Fibroblast of skin of abdomen (primary cell): ENCODE measurements at places on chromosomes 7 and 10.

GRCh38 chr7:30797176-30798040 is 26.2 kb downstream of the MINDY4 start:
- DNase-seq: no peak

DNA sequence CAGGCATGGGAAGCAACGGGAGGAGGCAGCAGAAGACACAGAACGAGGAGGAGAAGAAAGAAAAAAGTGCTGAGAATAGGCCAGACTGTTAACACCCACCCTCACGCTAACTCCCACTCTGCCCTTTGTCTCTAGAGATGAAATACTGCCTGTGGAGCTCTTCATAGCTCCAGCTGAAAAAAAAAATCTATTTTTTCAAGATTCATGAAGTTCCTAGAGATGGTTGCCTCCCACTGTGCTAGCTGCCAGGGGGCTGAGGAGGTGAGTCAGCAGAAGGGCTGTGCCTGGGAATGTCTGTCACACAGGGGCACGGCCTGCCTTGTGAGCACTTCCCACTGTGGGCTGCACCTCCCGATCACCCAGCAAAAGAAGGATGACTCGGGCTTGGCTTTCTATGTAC is 144.5 kb downstream of the RNF216 start:
- DNase-seq: peak; percentile 94

DNA sequence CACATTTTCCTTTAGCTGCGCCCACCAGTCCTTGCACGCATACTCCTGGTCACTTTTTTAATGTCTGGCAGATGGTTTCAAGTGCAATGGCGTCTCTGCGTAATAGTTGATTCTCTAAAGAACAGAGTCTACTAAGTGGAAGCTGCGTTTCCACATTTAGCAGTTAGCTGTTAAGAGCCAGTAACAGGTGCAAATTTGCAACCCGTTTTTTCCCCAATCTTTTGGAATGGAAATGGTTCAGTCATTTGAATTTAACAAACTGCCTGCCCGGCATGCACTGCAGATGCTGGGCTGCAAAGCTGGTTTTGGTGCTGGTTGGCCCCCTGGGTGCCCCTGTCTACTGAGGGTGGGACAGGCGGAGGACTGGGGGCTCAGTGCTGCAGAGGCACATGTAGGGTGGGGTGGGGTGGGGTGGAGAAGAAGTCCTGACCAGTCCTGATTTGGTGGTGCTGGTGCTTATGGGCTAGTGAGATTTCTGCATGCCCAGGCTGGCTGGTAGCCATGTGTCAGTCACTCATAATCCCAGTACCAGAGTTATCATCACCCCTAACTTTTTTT is 43.9 kb downstream of the CUX1 start:
- no peak for DNase-seq

DNA sequence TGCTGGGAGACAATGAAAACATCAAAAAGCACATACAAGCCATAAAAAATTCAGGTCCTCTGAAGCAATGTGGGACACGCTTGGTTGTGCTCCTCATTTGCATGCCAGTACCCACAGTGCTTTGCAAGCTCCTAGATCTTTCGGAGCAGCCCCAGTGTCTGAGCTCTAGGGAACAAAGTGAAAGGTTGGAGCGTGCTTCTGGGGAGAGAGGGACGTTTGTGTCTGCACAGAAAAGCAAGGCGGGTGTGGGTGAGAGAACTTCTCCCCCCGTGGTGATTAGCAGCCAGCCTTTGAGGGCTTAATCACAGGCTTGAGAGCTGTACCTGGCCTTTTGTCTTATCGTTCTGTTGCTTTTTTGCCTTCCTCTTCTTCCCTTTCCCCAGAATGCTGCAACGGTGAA is 76.7 kb upstream of the HABP2 start:
- DNase-seq: no peak

- DNase-seq: no peak
These were observed 103.0 kb upstream of the PCGF5 start for GRCh38 chr10:91117505-91117904.

- DNase-seq: peak; percentile 18
These were observed 6.2 kb downstream of the SLC18A2 start for GRCh38 chr10:117246997-117247671.

DNA sequence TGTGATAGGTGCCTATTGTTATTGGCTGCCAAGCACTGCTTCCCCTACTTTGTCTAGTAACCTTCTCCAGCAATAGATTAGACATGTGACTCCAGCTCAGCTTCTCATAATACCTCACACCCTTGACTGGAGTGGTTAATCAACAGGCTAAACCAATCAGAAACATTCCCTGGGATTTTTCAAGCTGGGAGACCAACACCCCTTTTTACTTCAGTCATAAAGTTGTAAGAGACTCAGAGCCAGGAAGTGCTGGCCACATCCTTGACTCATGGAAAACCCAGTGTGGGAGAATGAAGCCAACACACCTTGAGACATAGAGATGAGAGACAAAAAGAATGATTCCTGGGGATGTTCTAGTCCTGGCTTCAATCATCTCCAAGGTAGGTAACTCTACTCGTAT is 62.6 kb upstream of the HECTD2 start:
- DNase-seq: no peak

DNA sequence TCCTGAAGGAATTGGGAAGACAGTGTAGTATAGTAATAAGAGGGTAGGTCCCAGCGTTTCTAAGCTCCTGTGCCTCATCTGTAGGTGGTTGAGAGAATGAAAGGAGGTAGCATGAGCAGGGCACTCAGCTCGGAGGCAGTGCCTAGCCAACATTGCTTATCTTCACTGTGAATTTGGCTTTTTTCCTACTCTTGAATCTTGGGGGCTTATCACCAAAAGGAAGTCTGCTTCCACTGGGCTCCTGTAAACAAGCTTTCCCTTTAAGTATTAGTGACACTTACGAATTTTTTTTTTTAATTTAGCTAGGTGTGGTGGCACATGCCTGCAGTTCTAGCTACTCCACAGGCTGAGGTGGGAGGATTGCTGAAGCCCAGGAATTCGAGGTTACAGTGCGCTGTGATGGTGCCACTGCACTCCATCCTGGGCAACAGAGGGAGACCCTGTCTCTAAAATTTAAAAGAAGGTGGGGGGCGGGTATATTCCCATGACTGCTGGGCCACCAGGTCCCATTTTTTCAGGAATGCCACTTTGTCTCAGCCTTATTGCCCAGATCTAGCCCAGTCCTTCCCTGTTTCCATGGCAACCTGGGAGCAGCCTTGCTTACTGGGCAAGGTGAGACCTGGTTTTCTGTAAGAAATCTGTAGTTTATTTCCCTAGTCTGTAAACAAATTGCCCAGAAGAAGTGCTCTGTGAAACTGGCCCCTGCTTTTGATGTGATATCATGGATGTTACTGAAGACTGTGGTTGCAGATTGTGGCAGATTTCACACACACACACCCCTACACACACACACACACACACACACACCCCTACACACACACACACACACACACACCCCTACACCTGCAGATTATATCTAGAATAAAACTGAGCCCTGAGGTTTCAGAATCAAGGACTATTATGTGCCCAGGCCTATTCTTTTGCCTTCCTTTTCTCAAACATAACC is 19.4 kb downstream of the OGDH start:
- DNase-seq: no peak

DNA sequence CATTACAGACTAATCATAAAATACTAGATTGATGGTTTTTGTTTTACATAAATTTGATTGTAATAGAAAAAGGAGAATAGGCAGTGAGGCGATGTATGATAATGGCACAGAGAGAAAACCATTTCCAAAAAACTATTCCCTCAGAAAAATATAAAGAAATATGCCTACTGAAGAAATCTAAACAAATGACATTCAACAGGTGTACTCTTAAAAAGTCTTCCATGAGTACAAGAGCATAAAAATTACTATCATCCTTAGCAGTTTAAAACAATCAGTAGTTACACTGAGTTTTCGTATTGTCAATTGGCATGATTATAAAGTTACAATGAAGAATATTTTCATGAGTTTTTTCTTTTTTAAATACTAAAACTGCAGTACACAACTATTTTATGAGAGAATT is 75.0 kb downstream of the ARHGAP12 start:
- DNase-seq: no peak

GRCh38 chr10:9878383-9878782 is 1139.3 kb upstream of the CELF2 start:
- DNase-seq: no peak

GRCh38 chr10:59577984-59578383 is 131.7 kb downstream of the SLC16A9 start:
- DNase-seq: no peak

- no peak for DNase-seq
These were observed 2.5 kb downstream of the PARP12 start for GRCh38 chr7:140060243-140060630.

GRCh38 chr7:81408728-81409127 is 361.1 kb downstream of the HGF start:
- no peak for DNase-seq

GRCh38 chr7:65840446-65840845 is 32.4 kb upstream of the VKORC1L1 start:
- no peak for DNase-seq

DNA sequence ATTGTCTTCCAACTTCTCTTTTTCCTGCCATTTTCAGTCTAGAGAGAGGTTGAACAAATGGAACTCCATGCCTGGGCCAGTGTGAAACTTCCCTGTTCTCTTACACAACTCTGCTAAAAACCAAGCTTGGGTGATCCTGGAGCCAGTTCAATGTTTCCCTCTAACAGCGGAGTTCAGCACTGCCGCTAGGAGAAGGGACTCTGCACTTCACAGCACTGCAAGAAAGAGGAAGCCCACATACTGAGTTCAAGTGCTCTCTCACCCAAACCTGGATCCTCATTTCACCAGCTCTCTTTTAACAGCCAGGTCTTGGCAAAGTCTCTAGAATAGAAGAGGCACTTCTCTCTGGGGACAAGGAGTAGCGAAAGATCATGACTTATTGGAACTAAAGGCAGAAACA is 18.8 kb downstream of the FOXI2 start:
- no peak for DNase-seq

- no peak for DNase-seq
These were observed 166.9 kb downstream of the RNF216 start for GRCh38 chr7:5614600-5614999.

GRCh38 chr7:98086281-98086718 is 20.4 kb upstream of the LMTK2 start:
- DNase-seq: no peak

GRCh38 chr10:125055446-125055845 is 104.9 kb downstream of the CTBP2 start:
- no peak for DNase-seq

DNA sequence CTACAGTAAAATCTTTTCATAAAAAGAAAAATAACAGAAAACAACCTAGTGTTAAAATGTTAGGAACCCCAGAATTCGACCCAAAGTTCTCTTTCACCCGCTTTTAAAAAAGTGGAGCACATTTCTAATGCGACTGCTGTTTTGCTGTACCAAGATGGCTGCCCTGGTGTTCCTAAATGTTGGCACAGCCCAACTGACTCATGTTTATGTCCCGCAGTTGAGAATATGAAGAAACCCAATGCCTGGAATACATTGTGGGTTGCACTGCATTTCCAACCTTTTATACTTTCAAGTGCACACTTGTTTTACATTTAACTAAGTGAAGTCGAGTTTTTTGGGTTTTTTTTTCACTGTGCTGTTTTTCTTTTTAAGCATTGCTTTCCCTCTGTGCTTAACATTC is 944 bp downstream of the STEAP1B start:
- no peak for DNase-seq

DNA sequence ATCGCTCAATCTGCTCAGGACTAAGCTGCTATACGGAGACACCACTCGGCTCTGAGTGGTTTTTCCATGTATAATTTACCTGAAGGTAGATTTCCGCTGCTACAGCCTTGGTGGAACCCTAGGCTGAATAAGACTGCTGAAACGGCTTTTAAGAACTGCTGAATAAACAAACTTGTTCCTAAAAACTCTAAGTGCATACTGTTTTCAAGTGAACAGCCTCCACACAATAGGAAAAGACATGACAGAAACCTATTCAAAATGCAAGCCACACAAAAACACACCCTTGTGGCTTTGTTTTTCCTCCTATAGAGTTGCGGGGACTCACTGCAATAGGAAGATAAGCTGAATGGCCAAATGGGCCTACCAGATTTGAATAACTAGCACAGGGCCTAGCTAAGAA is 117.2 kb downstream of the UBE2H start:
- no peak for DNase-seq
